Thyroid gland (tissue), 4 donors: ENCODE measurements at places on chromosomes 7 and 10. TPM values are rescaled to one million over a fixed set of nuclear protein-coding genes. Genes with fewer than 3 reads are reported as not detected.

Gene MSS51
- total RNA-seq, result 0.94 TPM

Gene ITPRIP
- 44.2 TPM for total RNA-seq

Gene PRXL2A
- total RNA-seq, result 93.3 TPM

Gene NACAD
- total RNA-seq, result 1.2 TPM

Gene PNLIPRP2
- not detected for total RNA-seq

Gene NPSR1
- not detected for total RNA-seq

Gene PNLIPRP3
- 0.27 TPM for total RNA-seq

Gene CPEB3
- 12.3 TPM for total RNA-seq

Gene CALML5
- total RNA-seq, result not detected

DNA sequence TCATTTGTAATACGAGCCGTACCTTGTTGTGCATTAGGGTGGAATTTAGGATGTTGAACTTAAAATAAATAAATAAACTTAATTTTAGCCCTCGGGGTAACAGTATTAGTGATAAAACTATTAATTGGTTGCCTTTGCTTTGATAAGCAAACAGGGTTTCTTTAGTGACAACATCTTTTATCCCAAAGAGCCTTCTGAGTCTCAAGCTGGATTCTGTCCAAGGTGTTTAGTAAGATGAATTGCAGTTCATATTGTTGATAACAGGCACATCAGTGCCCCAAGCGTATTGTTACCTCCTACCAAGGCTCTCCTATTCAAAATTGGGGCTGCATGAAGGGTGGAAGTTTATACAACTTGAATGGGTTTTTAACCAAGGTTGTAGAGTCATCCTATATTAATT is 144.4 kb upstream of the CELF2 start:
- DNase-seq, result no peak

DNA sequence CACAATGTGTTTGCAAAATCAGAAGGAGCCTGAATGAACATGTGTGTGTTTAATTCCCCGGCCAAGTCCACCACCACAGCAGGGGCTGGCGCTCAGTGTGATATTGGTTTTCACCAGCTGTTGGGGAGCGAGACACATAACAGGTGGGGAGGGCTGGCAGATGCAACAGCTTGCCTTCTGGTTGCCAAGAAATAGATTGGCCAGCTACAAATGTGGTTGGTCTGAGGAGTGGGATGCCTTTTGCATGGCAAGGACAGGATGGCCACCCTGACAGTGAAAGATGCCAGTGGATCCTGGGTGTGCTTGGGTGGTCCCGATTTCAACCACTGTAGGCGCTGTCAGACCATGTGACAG is 292.5 kb upstream of the FZD8 start:
- DNase-seq, result no peak

DNA sequence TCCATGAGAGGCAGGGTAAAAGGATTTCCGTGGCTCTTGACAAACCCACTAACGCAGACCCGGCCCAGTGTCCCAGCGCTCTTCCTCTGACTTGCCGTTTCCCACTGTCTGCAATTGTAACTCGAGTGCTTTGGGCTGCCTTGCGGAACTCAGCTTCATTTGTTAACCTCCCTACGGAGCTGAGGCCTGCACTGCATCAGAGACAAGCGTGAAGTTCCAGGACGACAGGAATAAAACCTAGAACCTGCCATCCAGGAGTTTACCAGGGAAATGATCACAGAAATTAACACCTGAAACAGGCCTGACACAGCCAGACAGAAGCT is 76.2 kb downstream of the SFMBT2 start:
- no peak for DNase-seq

GRCh38 chr10:43214071-43214955 is 52.6 kb downstream of the RASGEF1A start:
- DNase-seq, result no peak

- peak; percentile 68 for DNase-seq
Measured at GRCh38 chr10:12377658-12378290, 28.4 kb downstream of the CAMK1D start.

DNA sequence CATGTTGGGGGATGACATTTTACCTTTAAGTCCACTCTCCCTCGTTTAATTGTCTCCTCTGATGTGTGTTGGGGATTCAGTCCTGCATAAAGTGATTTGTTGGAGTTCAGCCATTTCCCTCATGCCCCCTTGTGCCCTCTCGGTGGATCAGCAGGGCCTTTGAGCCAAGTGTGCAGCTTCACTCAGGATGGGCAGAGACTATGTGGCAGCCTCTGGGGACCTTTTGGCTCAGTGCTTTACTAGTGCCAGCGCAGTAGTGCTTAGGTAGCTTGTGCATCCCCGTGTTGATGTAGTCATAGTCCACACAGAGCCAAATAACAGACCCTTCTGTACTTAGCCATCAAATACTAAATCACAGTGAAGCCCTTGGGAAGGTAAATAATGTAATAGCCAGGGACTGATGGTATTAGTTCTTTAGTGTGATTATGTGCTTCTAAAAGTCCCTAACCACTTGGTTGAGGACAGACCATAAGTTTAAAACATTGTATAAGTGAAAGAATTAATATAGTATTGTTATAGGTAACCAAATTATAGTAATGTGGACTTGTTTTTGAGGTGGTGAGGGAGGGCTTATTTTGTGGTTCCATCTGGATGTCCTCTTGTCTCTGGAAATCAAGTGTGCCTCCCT is 11.4 kb downstream of the BUB3 start:
- DNase-seq, result no peak

DNA sequence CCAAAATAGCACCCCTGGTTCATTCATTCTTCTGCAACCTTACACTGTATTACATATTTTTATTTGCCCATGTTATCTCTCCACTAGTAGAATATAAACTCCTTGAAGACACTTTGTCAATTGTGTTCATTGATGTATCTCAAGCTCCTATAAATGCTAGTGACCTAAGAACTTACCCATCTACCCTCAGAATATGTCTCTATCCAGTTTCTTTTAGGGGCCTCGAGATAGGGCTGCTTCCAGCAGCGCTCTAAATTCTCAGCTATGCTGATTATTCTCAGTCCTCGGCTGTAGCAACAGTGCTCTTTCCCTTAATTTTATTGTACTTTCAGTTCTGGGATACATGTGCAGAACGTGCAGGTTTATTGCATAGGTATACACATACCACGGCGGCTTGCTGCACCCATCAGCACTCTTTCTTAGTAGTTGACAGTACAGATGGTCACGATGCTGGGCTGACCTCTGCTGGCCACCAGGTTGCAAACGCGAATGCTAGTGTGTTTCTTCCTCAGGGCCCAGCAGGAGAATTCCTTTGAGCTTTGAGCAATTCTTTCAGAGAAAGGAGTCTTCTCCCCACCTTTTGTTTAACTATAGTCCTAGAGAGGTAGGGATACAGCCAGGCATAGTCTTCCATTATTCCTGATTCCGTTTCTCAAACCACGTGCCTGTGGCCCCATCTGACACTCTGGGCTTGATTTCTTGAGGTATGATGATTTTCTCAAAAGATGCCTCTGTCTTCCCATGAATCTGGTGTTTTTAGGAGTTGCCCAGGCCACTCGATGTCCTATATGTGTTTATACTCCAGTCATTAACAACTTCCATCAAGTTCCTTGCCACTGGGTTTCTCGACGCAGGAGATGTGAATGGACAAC is 49.1 kb upstream of the CDC14C start:
- DNase-seq, result peak; percentile 52

DNA sequence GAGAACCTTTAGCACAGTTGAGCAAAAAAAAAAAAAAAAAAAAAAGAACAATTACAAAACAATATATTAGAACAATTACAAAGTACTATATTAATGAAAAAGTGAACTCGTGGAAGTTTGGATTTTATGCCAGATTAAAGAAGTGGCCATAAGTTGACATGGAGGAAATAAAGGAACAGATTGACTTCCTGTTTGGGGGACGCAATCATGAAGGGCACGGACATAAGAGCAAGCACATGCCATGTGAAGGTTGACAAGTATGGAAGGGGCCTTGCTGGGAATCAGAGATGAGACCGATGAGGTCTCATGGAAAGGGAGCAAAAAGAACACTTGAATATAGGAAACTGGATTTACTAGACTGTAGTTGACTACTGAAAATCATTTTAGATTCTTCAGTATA is 61.7 kb downstream of the ICA1 start:
- no peak for DNase-seq

DNA sequence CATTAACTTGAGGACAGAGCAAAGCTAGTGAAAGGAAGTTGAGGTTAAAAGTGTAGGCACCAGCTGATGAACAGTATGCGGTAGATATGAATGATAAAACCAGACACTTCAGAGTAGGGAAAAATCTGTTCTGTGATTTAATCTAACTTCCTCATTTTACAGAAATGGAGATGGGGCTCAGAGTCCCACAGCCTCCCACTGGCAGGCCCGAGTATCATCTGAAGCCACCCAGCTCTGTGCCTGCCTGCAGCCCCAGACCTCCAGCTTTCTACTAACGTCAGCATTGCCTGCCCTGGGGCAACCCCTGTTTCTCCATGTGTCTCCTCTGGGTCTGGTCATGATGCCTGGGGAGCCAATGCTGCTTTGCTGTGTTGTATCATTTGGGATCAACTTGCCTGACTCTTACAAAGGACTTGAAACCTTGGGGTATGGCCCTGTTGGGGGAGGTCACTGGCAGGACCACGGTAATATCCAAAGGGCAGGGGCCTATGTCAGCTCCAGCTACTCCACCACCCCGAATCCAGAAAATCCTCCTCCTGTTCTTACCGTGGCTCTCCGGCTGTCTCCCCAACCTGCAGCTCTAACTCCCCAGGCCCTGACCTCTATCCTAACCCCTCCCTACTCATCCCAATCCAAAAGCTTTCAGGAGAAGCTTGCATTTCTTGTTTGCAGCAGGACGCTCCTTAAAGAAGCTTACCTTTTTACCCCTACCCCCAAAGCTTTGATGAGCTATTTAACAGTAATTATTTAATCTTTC is 56.2 kb upstream of the NPY start:
- no peak for DNase-seq
